ENCODE measurements at places on chromosomes 2 and 18.

DNA sequence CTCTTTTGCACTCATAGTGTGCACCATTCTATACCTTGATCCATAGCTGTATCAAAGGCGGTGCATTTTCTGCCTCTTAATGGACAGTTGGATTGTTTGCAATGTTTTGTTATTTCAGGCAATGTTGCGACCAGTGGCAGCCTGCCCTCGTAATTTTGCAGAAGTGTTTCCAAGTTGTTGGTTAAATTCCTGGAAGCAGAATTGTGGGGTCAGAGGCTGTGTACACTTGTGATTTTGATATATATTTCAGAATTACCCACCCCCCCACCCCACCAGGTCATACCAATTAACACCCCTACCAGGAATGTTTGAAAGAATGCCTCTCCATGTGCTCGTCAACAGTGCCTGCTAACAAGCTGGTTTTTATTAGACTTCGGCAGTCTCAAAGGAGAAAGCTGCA, 32.4 kb upstream of the IL1R1 start:
- DNase-seq, result no peak

- no peak for DNase-seq
Measured at GRCh38 chr2:136023416-136023815, 38.0 kb upstream of the DARS1 start.

- no peak for DNase-seq
Measured at GRCh38 chr2:36625304-36625703, 27.3 kb upstream of the FEZ2 start.

GRCh38 chr18:79356435-79356834, 39.3 kb upstream of the NFATC1 start:
- no peak for DNase-seq

GRCh38 chr2:215998636-215999035, 14.7 kb downstream of the MREG start:
- DNase-seq, result no peak

DNA sequence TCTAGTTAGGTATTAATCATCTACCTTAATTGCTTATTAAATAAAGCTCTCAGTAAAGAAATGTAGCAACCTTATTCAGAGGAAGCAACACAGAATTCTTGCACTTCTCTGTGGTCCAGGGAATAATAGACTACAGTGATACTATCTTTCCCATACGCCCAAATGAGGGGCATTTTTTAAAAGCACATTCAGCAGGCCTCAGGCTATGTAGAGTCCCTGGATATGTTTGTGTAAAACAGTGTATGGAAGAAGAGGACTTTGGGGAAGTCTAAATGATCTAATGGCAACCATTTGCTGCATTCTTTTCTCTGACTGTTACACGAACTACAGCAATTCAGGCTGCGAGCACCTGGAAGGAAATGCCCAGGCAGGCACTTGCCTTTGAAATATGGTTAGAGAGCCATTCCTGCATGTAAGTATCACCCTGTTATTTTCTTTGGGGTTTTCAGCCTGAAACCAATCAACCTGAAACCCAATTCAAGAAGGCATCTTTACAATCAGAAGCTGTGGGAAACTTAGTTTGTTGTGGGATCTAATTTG, 1814.7 kb upstream of the CELF4 start:
- DNase-seq, result no peak

DNA sequence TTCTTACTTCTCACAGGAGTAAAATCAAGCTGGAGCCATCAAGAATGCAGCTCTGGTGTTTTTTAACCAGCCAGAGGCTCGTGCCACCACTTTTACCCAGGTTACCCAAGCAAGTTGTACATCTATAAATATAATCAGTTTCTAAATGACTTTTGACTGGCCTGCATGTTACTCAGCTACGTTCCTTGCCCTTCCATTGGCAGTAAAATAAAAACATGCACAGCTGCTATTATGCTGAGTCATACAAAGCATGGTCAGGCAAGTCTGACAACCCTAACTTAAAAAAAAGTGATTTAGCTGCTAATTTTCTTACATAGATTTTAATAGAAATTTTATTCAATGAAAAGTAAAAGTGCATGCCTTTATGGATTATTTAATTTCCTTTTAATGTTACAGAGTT, 111.7 kb upstream of the CSRNP3 start:
- no peak for DNase-seq

GRCh38 chr2:28681606-28682005, 70.0 kb upstream of the PPP1CB start:
- DNase-seq, result no peak

GRCh38 chr2:193303464-193303863, 1108.7 kb upstream of the TMEFF2 start:
- no peak for DNase-seq

- no peak for DNase-seq
Measured at GRCh38 chr2:57107353-57107752, 923.6 kb downstream of the CCDC85A start.

DNA sequence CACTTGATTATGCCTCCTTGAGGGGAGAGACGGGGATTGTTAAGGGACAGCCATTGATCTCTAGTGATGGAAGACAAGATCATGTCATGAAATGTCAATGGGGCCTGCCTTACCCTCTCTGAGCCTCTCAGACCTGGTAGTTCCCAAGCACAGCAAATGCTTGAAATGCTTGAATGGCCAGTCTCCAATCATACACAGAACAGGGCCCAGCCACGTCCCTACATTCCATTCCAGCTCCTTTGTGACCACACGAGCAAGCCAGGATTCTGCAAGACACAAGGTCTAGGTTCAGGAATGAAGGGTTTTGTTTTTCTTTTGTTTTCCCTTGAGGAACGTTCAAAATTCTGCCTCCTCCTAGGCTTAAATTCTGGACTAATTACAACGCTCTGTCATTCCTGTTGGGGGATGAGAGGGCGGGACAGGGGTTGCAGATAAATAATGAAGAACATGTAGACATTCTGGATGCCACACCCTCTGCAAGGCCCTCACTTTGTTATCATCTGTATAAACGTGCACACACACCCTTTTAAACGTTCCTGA, 98.1 kb upstream of the YPEL5 start:
- no peak for DNase-seq

DNA sequence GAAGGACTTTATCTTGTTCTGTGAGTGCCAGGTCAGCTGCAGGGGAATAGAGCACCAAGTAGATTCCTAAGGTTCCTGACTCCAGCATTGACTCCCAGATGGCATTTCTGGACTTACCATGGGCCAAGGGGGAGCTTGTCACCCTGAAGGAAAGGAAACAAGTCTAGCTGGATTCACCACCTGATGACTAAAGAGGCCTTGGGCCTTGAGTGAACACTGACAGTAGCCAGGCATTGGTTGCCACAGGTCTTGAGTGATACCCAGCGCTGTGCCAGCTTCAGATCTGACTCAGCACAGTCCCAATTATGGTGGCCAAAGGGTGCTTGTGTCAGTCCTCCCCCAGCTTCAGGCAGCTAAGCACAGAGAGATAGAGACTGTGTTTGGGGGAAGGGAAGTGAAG, 40.1 kb upstream of the CAPN13 start:
- no peak for DNase-seq

DNA sequence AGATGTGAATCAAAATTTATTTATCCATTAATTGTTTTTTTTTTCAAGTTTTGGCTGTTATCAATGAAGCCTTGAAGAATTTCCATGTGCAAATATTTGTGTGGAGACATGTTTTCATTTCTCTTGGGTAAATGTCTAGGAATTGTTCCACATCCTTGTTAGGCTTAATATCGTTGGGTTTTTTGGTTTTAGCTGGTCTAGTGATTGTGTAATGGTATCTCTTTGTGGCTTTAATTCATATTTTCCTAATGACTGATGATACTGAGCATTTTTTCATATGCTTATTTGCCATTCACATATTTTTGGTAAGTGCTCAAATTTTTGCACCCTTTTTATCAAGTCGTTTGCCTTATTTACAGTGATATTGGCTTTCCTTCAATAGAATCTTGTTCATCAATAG, 250.3 kb upstream of the EPHA4 start:
- DNase-seq, result no peak

- no peak for DNase-seq
Measured at GRCh38 chr2:3396920-3397559, 17.5 kb downstream of the TRAPPC12 start.

- DNase-seq, result no peak
Measured at GRCh38 chr2:159317392-159318088, 31.0 kb upstream of the WDSUB1 start.

DNA sequence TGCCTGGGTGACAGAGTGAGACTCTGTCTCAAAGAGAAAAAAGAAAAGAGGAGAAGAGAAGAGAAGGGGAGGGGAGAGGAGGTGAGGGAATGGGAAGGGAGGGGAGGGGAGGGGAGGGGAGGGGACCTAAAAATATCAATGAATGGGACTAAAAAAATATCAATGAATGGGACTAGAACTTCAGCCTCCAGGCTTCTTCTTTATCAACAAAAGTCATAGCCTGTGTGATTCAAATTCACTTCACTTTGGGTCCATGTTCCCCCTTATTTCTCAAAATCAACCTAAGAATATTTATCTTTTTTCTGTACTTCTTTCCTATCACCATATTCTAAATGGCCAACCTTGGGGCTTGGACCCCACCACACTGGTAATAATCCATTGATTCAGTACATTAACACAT, 92.1 kb upstream of the PIK3C3 start:
- no peak for DNase-seq

DNA sequence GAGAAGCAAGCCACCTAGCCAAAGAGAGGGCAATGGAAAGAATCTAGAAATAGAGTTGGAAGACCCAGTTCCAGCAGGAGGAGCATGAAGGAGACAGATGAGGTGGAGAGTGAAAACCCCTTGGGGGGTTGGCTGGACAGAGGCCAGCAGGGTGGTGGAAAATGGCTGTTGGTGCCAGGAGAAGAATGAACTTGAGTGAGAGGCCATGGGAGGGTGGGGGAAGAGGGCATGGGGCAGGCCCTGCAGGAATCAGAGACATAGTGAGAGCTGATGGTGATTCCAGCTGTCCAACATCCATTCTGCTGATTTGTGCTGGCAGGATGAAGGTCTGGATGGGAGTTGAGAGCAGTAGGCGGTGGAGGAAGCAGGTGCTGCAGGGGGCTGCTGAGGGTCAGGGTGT, 108.0 kb upstream of the TNP1 start:
- no peak for DNase-seq

GRCh38 chr2:162574615-162575452, 230.9 kb downstream of the GCA start:
- DNase-seq, result no peak

GRCh38 chr18:25099895-25100294, 252.1 kb downstream of the ZNF521 start:
- DNase-seq, result no peak

GRCh38 chr2:84856787-84857186, 24.1 kb downstream of the TRABD2A start:
- DNase-seq, result no peak

GRCh38 chr2:202014759-202015211, 18.9 kb upstream of the FZD7 start:
- DNase-seq, result no peak

GRCh38 chr2:220127876-220128275, 500.4 kb downstream of the SLC4A3 start:
- DNase-seq, result no peak

GRCh38 chr2:19845323-19845920, 56.4 kb downstream of the TTC32 start:
- no peak for DNase-seq

- DNase-seq, result no peak
Measured at GRCh38 chr2:19649142-19649541, 252.6 kb downstream of the TTC32 start.

DNA sequence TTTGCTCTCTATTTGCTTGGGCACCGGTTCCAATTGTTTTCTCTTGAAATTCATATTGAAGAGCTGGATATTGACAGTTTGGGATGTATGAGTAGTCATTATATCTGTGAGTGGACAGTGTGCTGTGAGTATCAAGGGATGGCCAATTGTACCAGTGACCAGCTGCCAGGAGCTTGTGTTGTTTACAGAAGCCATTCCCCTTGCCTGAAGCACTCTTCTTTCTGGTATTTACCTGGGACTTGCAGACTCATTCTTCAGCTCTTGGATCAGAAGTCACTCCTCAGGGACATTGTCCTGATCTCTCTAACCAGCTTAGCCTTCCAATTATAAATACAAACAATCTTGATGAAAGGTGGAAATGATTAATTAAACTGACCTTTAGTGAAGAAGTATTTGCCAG, 438.3 kb upstream of the LRATD1 start:
- no peak for DNase-seq

DNA sequence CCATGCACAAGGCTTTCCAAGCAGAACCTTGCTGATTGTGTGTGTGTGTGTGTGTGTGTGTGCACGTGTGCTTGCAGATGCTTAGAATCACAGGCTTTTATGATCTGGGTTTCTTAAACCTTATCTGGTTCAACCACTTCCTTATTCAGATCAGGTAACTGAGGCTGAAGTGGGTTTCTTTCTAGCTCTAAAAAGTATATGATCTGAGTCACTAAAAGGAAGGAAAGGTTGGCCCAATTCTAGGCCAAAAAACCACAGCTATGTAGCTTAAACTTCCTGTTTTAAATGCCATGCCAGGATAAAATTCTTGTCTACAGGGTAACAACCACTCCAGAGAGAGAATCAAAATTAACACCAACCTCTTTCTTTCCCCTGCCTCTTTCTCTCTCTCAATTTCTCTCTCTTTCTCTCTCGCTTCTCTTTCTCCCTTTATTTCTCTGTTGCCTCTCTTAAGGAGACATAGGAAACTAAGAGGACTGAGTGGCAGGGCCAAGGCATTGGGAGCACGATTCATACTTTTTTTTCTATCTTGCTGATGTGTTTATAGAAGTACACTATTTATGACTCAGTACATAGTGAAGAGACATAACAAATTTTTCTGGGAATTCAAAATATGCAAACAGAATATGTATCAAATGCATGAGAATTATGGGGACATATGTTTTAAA, 140.3 kb downstream of the TRIB2 start:
- no peak for DNase-seq

DNA sequence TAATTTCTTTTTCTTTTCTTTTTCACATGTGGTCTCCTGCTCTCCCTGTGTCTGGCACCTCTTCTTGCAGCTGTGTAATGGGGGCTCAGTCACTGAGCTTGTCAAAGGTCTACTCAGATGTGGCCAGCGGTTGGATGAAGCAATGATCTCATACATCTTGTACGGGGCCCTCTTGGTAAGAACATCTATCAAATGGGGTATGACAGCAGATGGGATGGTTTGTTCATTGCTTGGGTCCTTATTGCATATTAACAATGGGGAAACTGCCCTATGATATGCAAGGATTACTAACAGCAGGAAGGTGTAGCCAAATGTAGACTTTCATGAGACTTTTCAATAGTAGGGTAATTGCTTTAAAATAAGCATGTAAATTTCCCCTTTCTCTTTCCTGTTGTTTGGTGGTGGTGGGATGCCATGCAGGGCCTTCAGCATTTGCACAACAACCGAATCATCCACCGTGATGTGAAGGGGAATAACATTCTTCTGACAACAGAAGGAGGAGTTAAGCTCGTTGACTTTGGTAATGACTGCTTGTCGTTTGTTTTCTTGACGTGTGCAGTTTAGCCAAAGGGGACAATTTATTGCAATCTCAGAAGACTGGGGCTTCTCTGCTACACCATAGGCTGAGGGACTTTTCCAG, 36.5 kb downstream of the MYO3B start:
- DNase-seq, result no peak

All from activated CD4-positive, CD25-positive, alpha-beta regulatory T cell treated with anti-CD3 and anti-CD28 coated beads, Interleukin-2, amount 50 U/mL, for 16 hours (primary cell).